Inflammatory macrophage (primary cell): ENCODE measurements at places on chromosomes 13 and 19.

- DNase-seq: no peak
These were observed 11.2 kb upstream of the COMP start for GRCh38 chr19:18802354-18802753.

DNA sequence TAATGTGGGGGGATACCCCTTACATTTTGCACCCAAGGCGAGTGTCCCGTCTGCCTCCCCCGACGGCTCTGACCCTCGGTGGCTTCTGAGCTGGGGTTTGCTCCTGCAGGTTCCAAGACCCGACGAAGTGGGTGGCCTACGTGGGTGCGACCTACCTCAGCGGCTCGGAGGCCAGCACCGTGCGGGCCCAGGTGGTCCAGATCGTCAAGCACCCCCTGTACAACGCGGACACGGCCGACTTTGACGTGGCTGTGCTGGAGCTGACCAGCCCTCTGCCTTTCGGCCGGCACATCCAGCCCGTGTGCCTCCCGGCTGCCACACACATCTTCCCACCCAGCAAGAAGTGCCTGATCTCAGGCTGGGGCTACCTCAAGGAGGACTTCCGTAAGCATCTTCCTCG, 19.1 kb downstream of the TIMM13 start:
- no peak for DNase-seq

DNA sequence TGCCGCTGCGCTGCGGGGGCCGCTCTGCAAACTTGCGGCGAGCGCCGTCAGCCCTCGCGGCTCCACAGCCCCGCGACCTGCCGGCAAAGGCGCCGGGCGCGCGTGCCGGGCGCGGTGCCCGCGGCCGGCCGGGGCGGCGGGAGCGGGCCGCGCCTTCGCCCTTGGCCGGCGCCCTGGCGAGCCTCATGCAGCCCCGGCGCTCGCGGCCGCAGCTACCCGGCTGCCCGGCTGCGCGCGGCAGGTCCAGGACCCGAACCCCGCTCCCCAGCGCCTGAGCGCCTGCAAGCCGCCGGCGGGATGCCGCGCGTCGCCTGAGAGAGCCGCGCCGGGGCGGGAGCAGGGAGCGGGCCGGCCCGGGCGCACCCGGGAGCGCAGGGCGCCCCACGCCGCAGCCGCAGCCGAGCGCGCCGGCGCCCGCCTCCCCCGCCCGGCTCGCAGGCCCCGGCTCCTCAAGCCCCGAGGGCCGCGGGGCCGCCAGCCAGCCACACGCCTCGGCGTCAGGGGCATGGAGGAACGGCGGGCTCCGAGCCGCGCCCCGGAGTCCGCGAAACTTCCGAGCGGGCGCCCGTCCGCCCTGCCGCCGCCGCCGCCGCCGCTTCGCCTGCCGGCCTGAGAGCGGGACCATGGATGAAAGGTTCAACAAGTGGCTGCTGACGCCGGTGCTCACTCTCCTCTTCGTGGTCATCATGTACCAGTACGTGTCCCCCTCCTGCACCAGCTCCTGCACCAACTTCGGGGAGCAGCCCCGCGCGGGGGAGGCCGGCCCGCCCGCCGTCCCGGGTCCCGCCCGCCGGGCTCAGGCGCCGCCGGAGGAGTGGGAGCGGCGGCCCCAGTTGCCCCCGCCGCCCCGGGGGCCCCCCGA, 564 bp downstream of the HS6ST3 start:
- no peak for DNase-seq

DNA sequence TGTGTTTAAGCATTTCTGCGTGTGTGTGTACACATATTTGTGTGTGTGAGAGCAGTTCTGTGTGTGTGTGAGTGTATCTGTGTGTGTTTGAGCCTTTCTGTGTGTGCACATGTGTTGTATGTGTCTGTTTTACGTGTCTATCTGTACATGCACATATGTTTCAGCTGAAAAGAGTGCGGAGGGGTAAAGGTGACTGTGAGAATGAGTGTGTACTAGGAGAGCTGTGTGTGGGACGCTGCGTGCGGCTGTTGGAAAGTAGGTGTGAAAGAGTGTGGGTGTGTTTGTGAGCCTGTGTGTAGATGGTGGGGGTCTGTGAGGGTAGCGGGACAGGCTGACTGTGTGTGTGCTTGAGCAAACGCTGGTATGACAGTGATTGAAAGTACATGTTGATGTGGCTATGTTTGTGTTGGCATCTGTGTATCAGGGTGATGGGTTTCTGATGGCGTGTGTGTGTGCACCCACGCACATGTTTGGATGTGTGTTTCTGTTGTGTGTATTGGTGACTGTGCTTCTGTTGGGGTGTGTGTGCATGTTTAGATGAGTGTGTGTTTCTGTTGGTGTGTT, 7.5 kb upstream of the TPM4 start:
- no peak for DNase-seq

DNA sequence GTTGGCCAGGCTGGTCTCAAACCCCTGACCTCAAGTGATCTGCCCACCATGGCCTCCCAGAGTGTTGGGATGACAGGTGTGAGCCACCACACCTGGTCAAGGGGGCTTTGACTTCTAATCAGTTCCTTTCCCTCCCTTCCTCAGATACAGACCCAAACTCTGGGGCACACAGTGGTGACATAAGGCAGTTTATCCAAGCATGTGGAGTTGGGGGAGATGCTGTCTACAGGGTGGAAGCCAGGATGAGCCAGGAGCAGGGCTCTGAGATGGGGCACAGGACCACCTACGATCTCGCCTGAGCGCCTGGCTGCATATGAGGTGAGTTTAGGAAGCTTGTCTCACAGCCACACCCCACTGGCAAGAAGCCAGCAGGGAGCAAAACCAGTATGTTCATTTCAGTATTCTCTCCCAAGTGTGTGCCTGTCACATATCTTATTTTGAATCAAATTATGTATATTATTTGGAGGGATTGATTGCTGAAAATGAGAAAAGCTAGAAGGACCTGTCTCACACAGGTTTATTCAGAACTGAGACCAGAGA, 67.7 kb downstream of the KCTD15 start:
- no peak for DNase-seq
